Cardiac muscle cell (in vitro differentiated cells and primary cell): ENCODE measurements at places on chromosomes 3 and 15.

DNA sequence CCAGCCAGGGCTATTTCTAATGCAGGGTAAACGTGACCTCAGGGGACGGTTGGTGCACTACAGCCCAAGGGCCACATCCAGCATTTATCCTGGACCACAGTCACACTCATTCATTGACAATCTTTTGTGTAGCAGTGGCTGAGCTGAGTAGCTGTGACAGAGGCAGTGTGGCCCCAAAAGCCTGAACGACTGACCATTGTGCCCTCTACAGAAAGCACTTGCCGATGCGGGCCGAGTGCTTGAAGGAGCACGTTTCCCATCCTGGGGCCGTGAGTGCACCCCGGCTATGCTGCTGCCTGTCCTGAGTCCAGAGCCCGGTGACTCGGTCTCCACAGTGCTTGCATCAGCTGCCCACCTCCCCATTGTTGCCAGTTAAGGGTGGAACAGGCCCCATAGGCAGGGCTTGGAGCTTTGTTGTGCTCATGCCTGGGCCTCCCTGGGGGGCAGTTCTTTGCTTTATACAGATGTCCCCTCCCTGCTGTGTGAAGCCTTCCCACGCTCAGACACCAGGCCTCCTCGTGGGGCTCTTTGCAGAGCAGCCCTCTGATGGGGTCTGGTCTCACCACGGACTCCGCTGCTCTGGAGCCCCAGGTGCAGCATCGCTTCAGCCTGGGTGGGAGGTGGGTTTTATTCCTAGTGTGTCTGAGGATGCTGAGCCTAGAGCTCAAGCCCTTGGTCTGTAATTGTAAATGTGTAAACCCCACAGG is 13.0 kb upstream of the SNRPA1 start:
- no peak overlapping the region for H3K27ac ChIP-seq
- H3K27me3 ChIP-seq = no peaks in the 10 kb centered on the region
- DNase-seq = no peak
- H3K4me1 ChIP-seq = no peaks in the 10 kb centered on the region
- H3K36me3 ChIP-seq = no peaks in the 10 kb centered on the region

GRCh38 chr3:38008971-38009580 is 18.5 kb downstream of the VILL start:
- no peaks in the 10 kb centered on the region for H3K27me3 ChIP-seq
- DNase-seq = no peak
- H3K4me1 ChIP-seq = no peaks in the 10 kb centered on the region
- no peaks in the 10 kb centered on the region for H3K36me3 ChIP-seq
- H3K27ac ChIP-seq = no peak overlapping the region

DNA sequence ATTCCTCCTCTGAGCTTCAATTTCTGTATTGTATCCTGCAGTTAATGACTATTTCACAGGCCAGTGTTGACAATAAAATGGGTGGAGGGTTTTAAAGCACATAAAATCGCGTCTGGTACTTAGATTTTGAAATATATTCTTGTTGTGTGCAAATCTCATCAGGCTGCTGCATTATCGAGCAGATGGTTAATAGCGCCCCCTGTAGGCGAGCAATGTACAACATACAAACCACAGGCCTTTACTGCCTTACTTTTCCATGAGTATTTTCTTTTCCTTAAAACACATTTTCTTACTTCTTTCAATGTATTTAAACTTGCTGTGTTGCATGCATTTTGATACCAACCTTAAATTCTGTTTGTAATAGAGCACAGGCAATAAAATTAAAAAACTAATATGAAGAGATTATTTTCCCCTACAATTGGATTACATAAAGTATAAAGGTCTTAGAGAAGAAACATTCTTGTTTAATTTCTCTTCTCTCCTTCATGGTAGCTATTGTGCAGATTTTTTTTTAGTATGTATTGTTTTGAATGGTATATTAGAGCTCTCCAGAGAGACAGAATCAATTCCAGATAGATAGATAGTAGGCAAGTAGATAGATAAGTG is 608.4 kb downstream of the CADM2 start:
- no peaks in the 10 kb centered on the region for H3K4me1 ChIP-seq
- DNase-seq = peak; percentile 80
- no peak overlapping the region for H3K4me3 ChIP-seq
- H3K27me3 ChIP-seq = no peaks in the 10 kb centered on the region
- no peak overlapping the region for H3K27ac ChIP-seq

GRCh38 chr15:70348581-70349344 is 251.0 kb upstream of the TLE3 start:
- DNase-seq = no peak
- H3K27ac ChIP-seq = no peak overlapping the region
- peaks cover 14% of the 10 kb centered on the region for H3K4me1 ChIP-seq
- H3K27me3 ChIP-seq = peaks cover 32% of the 10 kb centered on the region
- H3K36me3 ChIP-seq = no peaks in the 10 kb centered on the region

DNA sequence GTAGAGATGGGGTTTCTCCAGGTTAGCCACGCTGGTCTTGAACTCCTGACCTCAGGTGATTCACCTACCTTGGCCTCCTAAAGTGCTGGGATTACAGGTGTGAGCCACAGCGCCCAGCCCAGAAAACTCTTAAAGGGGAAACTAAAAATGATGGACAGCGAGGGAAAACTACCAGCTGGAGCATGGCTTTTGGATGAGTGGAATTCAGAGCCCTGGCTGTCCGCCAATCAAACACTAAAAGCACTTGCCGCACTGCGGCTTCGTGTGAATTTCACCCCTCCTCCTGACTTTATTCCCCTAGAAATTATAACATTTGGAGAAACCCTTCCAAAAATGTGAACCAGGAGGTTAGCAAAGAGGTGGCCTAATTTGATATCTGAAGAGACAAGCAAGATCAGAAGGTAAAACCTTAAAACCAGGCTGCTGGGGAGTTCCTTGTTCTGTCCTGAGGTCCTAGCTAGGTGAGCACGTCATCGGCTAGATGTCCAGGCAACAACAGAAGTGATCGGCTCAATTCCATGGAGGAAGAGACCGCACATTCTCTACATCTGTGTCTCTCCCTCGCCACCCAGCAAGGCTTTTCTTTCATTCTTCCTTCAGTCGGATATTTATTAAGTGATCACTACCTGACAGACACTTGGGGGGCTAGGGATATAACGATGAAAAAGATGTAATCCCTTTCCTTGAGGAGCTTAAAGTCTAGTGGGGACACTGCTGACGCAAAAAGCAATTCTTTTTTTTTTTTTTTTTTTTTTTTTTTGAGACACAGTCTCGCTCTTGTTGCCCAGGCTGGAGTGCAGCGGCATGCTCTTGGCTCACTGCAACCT is 1.7 kb downstream of the TM4SF19 start:
- no peak for DNase-seq
- no peaks in the 10 kb centered on the region for H3K27me3 ChIP-seq
- no peaks in the 10 kb centered on the region for H3K36me3 ChIP-seq
- no peak overlapping the region for H3K4me3 ChIP-seq
- H3K4me1 ChIP-seq = no peaks in the 10 kb centered on the region
- no peak overlapping the region for H3K27ac ChIP-seq

DNA sequence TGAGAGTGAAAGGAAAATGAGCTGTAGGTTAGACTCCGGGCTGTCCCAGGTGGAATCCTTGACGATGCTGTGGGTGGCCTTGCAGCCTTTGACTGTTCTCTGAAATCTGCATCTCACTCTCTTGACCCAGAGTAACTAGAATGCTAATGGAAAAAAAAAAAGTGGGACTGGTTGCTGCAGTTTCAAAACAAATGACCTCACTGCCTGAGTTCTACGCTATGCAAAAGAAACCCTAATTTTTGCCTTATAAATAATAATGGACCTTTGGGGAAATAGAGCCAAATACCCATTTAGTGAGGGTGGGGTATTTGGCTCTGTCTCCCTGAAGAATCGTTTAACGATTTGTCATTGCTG is 309.7 kb upstream of the C2CD4B start:
- H3K27me3 ChIP-seq = peaks cover 29% of the 10 kb centered on the region
- H3K4me3 ChIP-seq = no peak overlapping the region
- H3K4me1 ChIP-seq = peaks cover 16% of the 10 kb centered on the region
- H3K27ac ChIP-seq = no peak overlapping the region
- DNase-seq = no peak
- no peaks in the 10 kb centered on the region for H3K36me3 ChIP-seq

DNA sequence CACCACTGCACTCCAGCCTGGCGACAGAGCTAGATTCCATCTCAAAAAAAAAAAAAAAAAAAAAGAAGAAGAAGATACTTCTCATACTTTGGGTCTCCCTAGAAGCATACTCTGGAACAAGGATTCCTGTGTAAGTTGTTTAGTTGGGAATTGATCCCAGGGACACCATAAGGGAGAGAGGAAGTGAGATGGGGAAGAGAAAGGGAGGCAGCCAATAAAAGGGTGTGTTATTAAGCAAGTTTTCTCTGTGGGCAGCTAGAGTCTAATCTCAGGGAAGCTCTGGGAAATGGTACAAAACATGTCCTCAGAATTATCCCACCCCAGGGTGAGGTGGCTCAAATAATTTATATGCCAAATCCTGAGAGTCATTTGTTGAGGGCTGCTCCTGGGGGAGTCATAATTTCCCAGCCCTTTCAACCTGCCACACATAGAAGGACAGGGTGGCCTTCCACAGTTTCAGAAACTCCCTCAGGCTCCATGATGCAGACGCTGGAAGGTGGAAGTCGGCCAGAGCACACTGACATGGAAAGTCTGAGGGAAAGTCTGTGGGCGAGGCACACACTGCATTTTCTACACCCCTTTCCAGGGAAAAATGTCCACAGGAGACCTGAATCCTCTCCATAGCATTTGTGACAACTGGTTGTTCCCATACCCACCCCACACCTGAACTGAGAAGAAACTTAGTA is 86.4 kb upstream of the SLC4A7 start:
- H3K4me3 ChIP-seq = no peak overlapping the region
- H3K27ac ChIP-seq = no peak overlapping the region
- H3K36me3 ChIP-seq = no peaks in the 10 kb centered on the region
- no peaks in the 10 kb centered on the region for H3K27me3 ChIP-seq

GRCh38 chr15:62888623-62889022 is 153.9 kb upstream of the TPM1 start:
- H3K27ac ChIP-seq = no peak overlapping the region
- H3K36me3 ChIP-seq = no peaks in the 10 kb centered on the region
- peaks cover 18% of the 10 kb centered on the region for H3K4me1 ChIP-seq
- H3K27me3 ChIP-seq = no peaks in the 10 kb centered on the region

GRCh38 chr3:132378846-132379245 is 38.5 kb upstream of the DNAJC13 start:
- H3K4me3 ChIP-seq = no peak overlapping the region
- peak; percentile 45 for DNase-seq

DNA sequence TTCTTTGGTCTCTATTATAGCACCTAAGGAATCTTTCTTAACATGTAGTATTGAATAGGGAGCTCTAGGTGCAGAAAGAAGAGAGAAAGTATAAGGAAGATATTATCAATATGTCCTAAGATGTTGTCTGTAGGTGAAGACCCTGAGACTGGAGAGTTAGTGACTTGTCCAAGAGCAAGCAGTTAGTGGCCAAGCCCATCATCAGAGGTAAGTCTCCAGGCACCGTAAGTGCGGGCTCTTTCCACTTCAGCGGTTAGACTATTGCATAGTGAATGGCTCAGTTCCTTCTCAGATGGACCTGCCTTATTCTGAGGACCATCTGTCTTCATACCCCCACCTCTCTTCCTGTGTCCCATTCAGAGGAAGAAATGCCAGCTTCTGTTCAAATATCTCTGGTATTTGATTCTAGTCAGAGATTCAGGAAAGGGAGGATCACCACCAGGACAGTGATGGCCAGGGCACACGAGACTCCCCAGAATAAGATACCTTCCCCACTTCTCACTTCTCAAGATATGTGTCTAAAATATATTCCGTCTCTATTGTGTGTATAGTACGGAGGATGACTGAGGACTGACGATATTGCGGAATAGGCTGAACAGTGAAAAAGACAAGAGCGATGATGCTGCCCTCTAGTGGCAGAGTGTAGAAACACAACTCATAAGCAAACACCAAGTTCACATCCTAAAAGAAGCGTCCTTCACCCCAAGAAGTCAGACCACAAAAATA is 19.1 kb upstream of the ADGRG7 start:
- H3K4me1 ChIP-seq = no peaks in the 10 kb centered on the region
- no peaks in the 10 kb centered on the region for H3K27me3 ChIP-seq
- no peak overlapping the region for H3K27ac ChIP-seq

DNA sequence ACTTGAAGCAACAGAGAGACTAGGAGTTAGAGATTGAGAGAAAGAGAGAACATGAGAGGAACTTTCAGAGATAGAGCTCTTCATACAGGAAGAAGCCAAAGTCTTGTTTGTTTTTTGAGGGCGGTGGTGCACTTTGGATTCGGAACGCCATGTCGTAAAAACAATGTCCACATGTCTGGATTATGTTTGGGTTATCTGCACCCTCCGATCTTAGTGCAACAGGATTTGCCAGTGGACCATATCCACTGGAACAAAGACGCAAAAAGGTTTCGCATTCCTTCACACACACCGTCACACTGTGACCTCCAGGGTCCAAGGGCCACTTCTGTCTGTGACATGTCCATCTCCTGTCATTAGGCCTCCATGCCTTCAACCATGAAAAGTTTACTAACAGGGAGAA is 141.8 kb upstream of the ATP11B start:
- no peak overlapping the region for H3K27ac ChIP-seq
- no peaks in the 10 kb centered on the region for H3K27me3 ChIP-seq
- no peaks in the 10 kb centered on the region for H3K4me1 ChIP-seq
- no peaks in the 10 kb centered on the region for H3K36me3 ChIP-seq
- no peak overlapping the region for H3K4me3 ChIP-seq

- H3K27me3 ChIP-seq = no peaks in the 10 kb centered on the region
- no peak for DNase-seq
- H3K36me3 ChIP-seq = peaks cover 11% of the 10 kb centered on the region
- no peak overlapping the region for H3K4me3 ChIP-seq
- peaks cover 17% of the 10 kb centered on the region for H3K4me1 ChIP-seq
Observed at GRCh38 chr3:51696954-51697353, 9.9 kb upstream of the GRM2 start.

DNA sequence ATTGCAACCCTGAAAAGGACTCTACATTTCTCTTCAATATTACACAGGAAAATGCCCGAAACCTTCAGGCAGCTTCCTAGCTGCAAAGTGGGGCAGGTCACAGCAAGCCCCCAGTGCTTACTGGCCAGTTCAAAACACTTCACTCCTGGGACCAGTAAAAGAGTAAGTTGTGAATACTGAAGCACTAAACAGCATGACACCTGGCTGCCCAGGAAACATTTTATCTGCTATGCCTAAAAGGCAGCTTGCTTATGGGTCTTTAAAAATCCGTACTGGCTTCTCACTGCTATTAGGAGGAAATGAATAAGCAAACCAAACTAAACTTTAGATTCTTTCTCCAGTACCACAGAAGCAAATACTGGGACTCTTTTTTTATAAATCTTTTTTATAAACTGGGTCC is 457.9 kb upstream of the ALCAM start:
- no peaks in the 10 kb centered on the region for H3K36me3 ChIP-seq
- no peaks in the 10 kb centered on the region for H3K27me3 ChIP-seq
- no peak overlapping the region for H3K4me3 ChIP-seq
- H3K4me1 ChIP-seq = no peaks in the 10 kb centered on the region
- DNase-seq = no peak
- no peak overlapping the region for H3K27ac ChIP-seq

- H3K27ac ChIP-seq = no peak overlapping the region
- no peaks in the 10 kb centered on the region for H3K4me1 ChIP-seq
- H3K4me3 ChIP-seq = no peak overlapping the region
- no peaks in the 10 kb centered on the region for H3K36me3 ChIP-seq
- no peaks in the 10 kb centered on the region for H3K27me3 ChIP-seq
Observed at GRCh38 chr15:38171973-38172372, 80.7 kb upstream of the SPRED1 start.

- H3K4me1 ChIP-seq = no peaks in the 10 kb centered on the region
- no peak for DNase-seq
- H3K4me3 ChIP-seq = no peak overlapping the region
Observed at GRCh38 chr3:52401021-52401420, 43.9 kb downstream of the SEMA3G start.

GRCh38 chr3:15969874-15970640 is 172.3 kb upstream of the ANKRD28 start:
- H3K27ac ChIP-seq = no peak overlapping the region
- no peaks in the 10 kb centered on the region for H3K36me3 ChIP-seq
- no peak overlapping the region for H3K4me3 ChIP-seq
- DNase-seq = no peak
- no peaks in the 10 kb centered on the region for H3K4me1 ChIP-seq
